ENCODE measurements at places on chromosomes 2 and 18. TPM values are rescaled to one million over a fixed set of nuclear protein-coding genes. Genes with fewer than 3 reads are reported as not detected.

- DNase-seq: no peak
Measured at GRCh38 chr2:164554487-164554886, 66.8 kb downstream of the GRB14 start.

GRCh38 chr2:105403783-105404698 is 5.2 kb upstream of the FHL2 start:
- DNase-seq: no peak

C2orf72 gene
- 3.3 TPM for polyA plus RNA-seq

DNA sequence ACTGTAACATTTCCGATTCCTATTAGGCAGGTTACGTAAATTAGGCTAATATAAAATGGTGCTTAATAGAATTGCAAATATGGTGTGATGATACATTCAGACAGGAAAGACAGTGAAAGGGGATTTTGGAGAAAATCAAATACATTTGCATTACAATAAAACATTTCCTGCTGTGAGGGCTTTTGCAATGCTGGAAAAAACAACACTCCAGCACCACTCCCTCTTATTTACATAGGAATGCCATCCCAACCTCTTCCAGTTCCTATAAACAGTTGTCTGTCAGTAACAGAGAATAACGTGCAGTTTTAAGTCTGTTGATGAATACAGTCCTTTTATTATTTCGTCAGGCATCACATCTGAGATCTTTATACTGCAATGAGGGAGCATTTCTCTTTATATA is 298.8 kb upstream of the FANCL start:
- no peak for DNase-seq

MLPH gene
- 61.3 TPM for polyA plus RNA-seq

FAM124B gene
- 0.56 TPM for polyA plus RNA-seq

- no peak for DNase-seq
Measured at GRCh38 chr18:77807650-77808049, 558.0 kb downstream of the GALR1 start.

DNA sequence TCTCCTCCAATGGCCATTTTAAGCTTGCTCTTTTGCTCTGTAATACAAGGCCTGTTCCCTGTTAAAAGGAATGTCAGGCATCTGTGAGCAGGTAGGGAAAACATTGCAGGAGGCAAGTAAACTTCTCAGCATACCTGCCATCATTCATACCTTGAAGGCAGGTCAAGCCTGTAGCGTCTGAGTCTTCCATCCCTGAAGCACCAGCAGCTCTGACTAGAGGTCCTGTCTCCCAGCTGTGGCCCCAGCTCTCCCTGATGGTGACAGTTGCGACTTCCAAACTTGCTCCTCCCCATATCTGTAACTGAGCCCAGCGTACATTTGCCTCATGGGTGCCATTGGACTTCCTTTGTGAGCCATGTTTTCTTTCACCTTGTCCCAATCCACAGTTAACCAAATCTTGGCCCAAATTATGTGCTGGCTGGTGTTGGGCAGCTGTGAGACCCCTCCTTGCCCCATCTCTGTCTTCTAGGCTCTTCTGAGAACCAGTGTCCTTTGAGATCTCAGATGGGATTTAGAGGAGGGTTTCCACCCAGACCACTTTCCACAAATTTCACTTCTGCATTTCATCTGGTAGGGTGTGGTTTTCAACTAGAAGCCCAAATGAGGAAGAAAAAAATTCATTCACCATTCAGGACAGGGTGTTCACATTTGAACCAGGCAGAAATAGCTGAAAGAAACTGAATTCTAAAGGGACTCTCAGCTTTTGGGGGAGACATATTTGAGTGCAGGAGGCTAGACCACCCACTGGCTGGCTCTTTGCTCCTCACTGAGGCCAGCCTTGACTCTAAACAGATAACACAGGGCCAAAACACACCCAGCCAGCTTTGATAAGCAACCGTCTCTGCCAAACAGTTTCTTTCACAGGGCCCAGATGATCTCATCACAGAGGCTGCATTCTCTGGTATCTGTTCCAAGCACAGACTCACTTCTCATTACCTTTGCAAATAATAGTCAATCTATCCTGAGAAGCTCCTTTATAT is 66.4 kb upstream of the MSH2 start:
- peak; percentile 48 for DNase-seq

All from stomach (tissue), 19 donors.